ENCODE measurements at places on chromosomes 1 and 21.

- peak; percentile 3 for DNase-seq
Measured at GRCh38 chr1:242147096-242147976, 148.4 kb upstream of the MAP1LC3C start.

GRCh38 chr1:25122747-25123146 is 109.6 kb downstream of the SYF2 start:
- DNase-seq, result no peak

GRCh38 chr1:89660224-89661061 is 27.5 kb downstream of the LRRC8C start:
- no peak for DNase-seq

DNA sequence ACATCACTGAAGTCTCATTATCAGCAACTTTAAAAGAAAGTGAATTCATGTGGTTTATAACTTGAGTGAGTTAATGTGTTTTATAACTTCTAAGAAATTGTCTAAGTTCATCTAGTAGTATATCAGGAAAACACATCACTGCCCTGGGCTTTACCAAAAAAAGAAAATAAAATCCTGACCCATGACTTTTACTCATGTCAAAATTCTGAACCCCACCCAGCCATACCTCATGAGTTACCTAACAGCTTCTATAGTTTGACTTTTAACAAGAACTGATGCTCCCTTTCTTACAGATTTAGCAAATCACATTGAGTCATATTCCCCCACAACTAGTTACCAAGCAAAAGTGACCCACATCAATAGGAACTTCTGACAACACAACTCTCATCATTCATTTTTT is 57.4 kb downstream of the ESRRG start:
- DNase-seq, result no peak

DNA sequence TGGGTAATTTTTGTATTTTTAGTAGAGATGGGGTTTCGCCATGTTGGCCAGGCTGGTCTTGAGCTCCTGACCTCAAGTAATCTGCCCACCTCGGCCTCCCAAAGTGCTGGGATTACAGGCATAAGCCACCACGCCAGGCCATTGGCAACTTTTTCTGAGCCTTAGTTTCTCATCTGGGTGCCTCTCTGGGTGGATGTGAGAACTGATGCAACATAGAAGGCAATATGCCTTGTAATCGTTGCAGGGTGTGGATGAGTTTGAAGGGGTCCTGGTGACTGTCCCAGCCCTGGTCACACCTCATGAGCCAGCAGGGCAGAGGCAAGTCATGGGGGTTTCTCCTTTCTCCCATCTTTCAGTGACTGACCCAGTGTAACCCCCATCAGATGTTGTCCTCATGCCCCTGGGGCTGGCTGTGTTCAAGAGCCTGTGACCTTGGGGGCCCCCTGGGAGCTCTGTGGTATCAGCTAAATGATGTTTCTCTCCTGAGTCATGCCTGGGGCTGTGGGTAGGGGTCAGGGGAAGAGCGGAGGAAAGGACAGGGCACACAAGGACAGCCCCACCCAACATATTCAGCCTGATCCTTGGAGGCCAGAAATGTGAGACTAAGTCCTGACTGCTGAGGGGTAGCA is 3.6 kb downstream of the COL9A2 start:
- DNase-seq, result peak; percentile 46

DNA sequence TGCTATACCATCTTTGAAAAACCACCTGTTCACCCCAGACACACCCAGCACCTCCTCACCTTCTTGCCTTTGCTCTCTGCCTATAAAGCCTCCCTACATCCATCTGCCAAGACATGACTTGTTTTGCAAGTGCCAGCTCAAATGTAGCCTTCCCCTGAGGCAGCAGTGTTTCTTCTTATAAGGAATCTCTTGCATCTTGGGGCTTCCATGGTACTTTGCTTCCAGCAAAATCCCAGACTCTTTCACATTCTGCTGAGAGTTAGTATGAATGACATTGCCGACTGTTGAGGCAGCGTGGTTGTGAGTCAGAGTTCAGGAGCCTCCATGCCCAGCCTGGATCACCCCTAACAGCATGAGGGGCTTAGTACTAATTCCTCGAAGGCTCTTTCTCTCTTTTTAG is 217.4 kb upstream of the RUNX1 start:
- DNase-seq, result peak; percentile 67

DNA sequence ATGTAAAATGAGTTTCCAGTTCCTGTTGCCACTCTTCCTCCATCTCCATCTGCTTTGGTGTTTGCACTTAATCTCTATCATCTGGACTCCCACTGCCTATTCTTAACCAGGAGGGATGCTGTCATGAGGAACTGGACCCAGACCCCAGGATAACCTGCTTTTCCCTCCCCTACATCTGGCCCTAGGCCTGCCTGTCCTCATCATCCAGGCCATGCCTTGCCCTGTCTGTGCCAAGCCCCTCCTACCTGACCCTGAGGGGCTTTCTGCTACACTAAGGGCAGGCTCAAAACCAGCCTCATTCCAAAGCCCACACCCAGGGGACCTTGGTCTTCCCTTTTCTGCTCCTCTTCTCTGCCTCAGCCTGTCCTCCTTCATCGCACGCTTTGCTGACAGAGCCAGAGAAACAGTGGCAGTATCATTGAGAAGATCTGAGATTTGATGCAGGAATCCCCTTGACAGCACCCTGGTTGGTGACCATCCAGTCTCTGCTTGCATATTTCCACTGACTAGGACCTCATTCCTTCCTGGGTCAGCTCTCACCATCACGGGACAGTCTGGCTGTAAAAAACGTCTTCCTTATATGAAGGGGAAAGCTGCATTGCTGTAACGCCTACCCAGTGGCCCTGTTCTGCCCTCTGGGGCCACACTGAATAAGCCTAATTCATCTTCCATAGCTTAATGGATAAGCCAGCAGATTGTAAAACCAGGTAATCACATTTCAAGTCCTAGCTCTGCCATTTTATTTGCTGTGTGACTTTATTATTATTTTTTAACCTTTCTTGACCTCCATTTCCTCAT is 38.8 kb downstream of the PLXNA2 start:
- DNase-seq, result no peak

DNA sequence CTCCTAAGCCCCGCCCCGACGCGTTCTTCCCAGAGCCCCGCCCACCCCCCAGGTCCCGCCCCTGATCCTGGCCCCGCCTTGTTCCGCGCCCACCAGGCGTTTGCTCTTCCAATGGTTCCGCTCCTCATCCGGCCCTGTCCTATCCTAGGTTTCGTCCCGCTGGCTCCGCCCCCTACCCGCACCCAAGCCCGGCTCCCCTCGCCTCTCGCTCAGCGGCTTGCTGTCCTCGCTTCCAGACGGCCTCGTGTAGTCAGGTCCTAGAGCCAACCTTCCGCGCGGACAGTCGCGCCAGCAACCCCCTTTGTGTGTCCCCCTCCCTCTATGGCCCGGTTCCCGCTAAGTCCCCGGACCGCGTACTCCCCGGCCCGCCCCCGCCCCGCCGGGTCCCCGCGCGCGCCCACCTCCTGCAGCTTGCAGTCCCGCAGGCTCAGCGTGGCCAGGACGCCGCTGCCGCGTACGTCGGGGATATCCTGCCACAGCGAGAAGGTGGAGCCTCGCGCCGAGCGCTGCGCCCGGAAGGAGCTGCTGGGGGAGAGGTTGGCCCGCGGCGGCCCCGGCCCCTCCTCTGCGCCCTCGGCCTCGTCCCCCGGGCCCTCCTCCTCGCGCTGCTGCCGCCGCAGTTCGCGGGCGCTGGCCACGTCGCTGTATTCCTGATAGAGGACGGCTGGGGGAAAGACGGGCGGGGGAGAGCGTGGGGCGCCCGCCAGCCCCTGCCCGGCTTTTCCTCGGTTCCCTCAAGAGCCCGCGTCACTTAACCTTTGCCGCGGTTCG is 5.7 kb downstream of the ARHGEF19 start:
- DNase-seq, result peak; percentile 99

DNA sequence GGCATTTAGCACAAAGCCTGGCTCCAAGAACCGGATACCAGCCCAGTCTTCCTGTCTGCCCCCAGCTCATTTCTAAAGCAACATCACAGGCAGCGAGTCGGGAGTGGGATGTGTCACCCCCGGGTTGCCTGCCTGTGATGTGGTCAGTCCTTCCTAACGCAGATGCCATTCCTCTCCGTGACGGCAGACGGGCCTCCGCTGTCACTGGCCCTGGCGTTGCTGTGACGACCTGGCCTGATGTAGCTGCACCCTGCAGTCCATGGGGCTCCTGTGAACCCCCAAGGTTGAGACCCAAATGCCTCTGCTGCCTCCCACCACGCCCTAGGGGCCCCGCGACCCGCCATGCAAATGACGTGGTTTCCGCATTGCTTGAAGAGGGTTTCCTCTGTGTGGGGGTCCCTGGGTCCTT is 12.3 kb downstream of the TNFRSF1B start:
- peak; percentile 86 for DNase-seq

GRCh38 chr1:77825131-77825709 is 45.8 kb downstream of the MIGA1 start:
- peak; percentile 79 for DNase-seq

GRCh38 chr1:229433364-229434004 is 410 bp downstream of the ACTA1 start:
- DNase-seq, result no peak

GRCh38 chr21:45862543-45863207 is 118.9 kb upstream of the COL6A1 start:
- DNase-seq, result no peak

DNA sequence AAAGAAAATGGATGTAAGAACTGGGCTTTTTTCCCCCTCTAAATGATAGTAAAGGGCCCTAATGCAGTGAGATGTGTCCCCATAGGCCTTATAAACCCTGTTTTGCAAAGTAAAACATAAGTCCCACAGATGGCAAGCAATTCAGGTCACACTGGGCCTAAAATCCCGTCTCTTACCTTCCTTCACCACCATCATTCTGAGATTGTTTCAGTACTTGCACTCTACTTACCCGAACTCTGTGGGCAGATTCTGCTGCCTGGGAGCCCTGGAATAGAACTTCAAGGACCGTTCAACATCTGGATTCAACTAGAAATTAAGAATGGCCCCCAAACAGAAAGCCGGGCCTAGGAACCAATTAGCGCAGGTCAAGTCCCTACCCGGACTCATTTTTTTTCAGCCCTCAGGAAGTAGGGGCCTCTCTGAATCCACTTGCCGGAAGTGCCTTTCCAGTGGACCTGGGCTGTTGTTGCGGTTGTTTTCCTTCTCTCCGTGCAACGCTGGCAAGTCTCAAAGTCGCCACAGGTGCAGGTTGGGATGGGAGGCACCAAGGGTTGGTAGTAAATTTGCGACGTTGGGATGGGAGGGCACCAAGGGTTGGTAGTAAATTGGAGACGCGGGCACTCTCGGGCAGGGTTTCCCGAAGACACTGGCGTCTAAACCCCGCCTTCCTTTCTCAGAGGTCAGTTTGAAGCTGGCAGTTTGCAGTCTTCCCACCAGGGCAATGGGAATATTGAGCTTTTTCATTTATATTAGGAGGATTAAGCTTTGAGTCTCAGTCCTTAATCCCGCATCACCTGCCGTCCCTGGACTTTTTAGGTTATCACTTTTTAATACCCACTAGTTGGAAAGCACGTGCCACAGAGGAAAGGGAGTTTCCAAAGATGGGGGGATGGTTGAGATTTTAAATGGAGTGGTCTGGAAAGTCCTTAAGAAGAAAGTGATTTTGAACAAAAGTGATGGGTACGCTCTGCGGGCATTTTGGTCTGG is at the start of gene TMEM69:
Gene TMEM69, plus strand, starts transcription at position 428 of the 987 bp plus-strand sequence. CDS start 2,888 bp downstream, outside the sequence.
- DNase-seq, result peak; percentile 94

GRCh38 chr1:48670234-48671020 is 106.3 kb downstream of the BEND5 start:
- no peak for DNase-seq

- no peak for DNase-seq
Measured at GRCh38 chr1:109158433-109158832, 44.5 kb downstream of the ELAPOR1 start.

DNA sequence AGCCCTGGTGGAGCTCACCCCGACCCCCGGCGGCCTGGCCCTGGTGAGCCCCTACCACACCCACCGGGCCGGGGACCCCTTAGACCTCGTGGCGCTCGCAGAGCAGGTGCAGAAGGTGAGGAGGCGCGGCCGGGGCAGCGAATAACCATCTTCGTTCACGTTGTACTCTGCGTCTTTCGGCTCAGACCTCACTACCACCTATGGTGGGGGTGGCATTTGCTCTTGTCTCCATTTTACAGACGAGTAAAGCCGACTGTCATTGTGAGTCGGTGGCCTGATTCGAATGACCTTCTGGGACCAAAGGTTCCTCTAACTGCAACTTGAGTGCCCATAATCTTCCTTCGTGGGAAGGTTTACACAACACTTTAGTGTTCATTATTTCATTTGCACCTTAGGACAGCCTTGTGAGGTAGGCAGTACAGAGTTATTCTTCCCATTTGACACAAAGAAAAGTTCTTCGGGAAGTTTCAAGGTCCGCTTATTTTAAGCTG is 506 bp downstream of the C1orf50 start:
- DNase-seq, result no peak

- peak; percentile 56 for DNase-seq
Measured at GRCh38 chr1:157948312-157949073, 45.0 kb upstream of the KIRREL1 start.

DNA sequence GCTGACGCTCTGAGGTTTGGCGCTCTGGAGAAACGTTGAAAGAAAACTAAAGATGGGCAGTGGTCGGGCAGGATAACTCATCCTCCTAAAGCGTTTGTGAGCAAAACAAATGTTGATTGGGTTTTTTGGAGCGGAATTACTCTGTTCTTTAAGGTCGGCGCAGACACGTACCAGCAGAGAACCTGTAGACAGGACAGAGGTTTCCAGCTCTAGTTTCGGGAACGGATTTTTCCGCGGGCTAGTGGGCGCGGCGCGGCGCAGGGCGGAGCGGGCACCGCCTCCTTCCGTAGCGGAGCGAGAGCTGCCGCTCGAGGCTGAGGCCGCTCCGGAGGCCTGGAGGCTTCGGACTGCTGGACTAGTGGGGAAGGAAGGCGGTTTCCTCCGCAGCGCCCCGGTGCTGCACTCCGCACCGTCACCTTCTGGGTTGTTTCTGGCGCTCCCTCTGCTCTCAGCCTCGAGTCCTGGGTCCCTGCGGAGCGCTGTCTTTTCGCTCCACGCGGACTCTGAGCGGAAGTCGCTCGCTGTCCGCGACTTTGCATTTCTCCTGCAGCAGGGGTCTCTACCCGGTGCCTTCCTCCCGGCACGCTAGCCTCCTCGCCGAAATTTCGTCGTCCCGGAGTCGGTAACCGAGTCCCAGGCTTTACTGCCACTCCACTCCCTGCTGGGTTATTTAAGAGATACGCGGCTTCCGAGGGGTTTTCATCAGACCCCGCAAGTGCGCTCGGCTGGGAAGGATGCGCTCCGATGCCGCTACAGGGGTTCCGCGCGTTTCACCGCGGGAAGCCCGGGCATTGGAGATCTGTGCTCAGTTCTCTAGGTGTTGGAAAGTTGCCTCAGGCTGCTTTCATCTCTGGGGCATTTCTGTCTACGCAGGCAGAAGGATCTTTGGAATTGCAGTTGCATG is 7.0 kb downstream of the FOXD2 start:
- no peak for DNase-seq

GRCh38 chr21:32538147-32538792 is 47.1 kb downstream of the TCP10L start:
- DNase-seq, result no peak

DNA sequence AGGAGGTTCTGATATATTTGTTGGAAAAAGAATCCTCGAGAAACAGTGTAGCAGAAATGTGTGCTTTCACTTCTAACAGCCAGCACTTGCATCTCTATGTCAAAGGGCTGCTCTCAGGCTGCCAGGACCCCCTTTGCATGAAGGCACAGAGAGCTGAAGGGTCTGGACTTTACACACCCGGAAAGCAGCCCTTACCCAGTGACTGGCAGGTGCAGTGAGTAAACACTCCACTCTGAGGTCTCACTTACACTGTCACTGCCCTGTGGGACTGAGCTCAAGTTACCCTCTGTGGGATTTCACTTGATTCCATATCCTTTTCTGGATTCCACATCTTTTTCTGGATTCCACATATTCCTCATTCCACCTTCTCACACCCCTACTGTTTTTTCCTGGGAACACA is 40.8 kb upstream of the PPP2R5A start:
- no peak for DNase-seq

Data from ELR (cell line).